ENCODE measurements at places on chromosomes 2 and 18.
A peak's percentile ranks its signal among the peaks of the same experiment; 100 is the strongest.

DNA sequence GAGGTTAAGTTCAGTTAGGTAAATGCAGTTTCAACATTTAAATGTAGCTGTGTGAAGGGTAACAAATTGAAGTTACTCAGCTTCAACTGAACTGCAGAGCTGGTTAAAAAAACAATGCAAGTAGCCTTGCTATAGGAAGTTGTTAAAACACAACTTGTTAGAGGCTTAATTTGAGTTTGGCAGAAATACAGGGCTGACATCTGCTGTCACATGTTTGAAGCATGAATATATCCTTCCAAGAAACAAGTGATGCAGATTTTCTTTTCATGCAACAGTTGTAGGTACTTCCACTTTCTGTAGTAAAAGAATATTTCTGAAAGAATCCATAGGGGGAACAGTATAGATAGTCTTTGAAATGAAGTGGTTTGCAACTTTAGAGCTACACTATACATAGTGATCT is 208.7 kb upstream of the RASGRP3 start:
- DNase-seq, result no peak

GRCh38 chr2:107174171-107174570 is 288.2 kb upstream of the ST6GAL2 start:
- DNase-seq, result no peak

DNA sequence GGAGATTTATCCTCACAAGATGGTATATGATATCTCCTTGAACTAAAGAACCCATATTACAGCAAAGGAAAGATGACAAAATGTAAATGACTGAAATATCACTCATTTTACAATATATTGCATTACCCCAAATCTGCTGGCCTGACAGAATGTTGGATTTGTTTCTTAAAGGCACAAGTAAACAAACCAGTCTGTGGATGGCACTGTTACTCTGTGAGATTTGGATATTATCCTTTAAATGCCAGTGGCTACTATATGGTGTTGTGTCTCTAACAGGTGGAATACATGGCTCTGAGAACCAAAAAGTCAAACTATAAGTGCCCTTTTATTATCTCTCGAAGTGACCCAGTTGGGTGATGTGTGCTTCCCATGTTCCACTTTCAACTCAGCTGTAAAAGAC is 125.7 kb downstream of the PDE1A start:
- no peak for DNase-seq

DNA sequence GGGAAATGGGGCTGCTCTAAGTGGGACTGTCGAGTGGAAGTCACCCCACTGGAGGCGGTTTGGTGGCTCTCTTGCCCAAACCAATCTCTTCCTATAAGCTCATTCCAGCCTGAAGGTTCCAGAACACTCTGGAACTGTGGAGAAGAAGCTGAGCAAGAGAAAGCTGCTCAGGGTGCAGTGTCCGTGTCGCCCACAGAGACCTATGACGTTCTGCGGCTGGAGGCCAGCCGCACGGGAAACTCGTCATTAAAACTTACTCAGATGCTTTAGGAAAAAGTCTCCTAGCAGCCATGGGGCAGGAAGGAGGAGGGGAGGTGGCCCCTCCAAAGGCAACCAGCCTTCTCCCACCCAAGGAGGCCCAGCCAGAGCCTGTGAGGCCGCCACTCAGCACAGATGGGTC is 41.7 kb downstream of the ADCY3 start:
- DNase-seq, result no peak

- no peak for DNase-seq
These were observed 84.5 kb downstream of the AFF3 start for GRCh38 chr2:100057901-100058261.

- DNase-seq, result no peak
These were observed 45.1 kb downstream of the ST6GAL2 start for GRCh38 chr2:106840818-106841217.

DNA sequence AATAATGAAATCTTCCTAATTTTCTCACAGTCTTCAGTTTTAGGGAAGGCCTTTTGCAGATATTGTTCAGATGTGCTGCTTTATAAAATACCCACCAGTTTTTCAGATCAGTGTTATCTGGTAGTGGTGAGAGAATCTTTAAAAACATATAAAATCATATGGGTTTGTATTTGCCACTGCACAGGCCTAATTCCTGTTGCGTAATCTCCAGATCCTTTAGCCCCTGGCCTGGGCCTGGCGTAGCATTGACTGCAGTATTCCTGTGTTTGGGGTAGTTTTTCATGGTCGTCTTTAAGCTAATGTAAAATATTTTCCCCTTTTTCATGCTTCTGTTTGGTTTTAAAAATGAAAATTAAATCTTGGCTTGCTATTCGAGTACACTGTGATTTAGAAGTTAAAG is 43.2 kb downstream of the TSHZ1 start:
- no peak for DNase-seq

DNA sequence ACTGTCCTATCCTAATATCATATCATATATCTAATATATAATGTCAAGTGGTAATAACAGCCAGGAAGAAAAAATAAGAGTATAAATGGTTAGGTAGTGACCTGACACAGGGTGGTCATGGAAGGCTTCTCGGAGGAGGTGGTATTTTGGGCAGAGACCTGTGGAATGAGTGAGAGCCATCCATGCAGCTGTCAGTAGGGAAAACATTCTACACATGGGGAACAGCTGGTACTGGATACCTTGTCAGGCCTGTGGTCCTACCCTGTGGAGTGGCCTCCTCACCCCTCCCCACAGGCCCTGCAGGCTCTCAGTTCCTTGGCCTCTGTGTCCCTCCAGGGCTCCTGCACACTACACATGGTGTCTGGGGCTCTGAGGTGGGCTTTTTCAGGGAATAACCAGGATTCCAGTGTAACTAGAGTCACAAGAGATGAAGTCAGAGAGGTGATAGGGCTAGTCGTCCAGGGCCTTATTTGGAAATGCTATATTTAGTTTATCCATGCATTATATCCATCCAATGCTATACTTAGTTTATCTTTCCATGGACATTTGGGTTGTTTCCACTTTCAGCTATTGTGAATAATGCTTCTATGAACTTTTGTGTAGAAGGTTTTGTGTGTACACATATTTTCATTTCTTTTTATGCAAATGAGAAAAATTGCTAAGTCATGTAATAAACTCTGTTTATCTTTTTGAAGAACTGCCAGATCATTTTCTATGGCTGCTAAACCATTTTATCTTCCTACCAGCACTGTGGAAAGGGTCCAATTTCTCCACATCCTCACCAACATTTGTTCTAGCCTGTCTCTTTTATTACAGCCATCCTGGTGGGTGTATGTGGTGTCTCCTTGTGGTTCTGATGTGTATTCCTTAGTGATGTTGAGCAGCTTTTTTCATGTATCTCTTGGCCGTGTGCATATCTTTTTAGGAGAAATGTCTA is 75.6 kb downstream of the TPGS2 start:
- no peak for DNase-seq

GRCh38 chr2:33340280-33340679 is 136.2 kb upstream of the RASGRP3 start:
- peak; percentile 43 for DNase-seq

DNA sequence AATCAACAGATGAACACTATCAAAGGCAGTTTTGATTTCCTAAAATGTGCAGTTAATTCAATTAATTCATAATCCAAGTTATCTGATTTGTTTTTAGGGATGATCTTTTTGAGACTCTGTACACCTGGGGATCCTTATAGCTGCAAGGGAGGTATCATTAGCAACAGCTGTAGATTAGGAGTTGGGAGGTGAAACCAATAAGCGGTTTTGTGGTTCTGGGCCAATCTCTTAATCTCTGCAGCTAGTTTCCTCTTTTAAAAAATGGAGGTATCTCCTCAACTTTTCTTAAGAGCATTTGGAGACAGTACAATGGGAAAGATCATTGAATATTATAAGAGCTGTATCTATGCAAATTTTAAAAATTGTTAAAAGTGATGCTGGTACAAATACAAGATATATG is 126.0 kb downstream of the MC4R start:
- no peak for DNase-seq

- DNase-seq, result no peak
These were observed 142.6 kb upstream of the ITGA4 start for GRCh38 chr2:181314551-181314950.

GRCh38 chr2:98601532-98602132 is 6.7 kb downstream of the COA5 start:
- DNase-seq, result no peak

DNA sequence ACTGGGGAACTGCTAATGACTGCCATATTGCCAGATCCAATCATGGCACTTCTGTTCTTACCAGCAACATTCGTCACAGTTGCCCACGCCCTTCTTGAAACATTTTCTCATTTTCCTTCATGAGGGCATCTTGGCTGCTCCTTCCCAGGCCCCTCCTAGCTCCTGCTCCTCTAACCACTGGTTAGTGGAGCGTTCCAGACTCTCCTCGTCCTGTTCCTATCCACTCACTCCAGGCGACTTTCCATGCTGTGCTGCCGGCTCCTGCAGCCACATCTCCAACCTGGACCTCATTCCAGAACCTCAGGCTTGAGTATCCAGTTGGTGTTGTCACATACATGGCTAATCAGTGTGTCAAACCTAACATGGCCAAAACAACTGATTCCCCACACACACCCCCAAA is 1.3 kb upstream of the ADI1 start:
- no peak for DNase-seq

GRCh38 chr2:231272991-231273390 is 74.6 kb downstream of the ARMC9 start:
- no peak for DNase-seq

- DNase-seq, result no peak
These were observed 175.2 kb downstream of the TMEM200C start for GRCh38 chr18:5720132-5720531.

DNA sequence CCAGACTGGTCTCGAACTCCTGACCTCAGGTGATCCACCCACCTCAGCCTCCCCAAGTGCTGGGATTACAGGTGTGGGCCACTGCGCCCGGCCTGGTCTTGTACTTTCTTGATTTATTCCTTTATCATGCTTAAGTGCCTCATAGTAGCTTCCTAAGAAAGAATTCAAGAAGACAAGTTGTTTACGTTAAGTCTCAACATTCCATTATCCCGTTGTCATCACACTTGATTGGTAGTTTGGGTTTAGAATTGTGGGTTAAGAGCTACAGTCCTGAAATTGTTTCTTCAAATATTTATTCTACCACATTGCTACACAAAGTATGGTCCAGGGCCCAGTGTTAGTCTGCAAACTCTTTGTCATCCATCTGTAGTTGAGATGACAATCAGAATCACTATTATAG is 194.0 kb downstream of the VWC2L start:
- no peak for DNase-seq

GRCh38 chr2:84481702-84482101 is 22.6 kb upstream of the SUCLG1 start:
- no peak for DNase-seq

GRCh38 chr18:43868497-43868995 is 591.3 kb upstream of the SYT4 start:
- DNase-seq, result no peak

GRCh38 chr18:23583071-23583865 is 3.0 kb downstream of the NPC1 start:
- no peak for DNase-seq

DNA sequence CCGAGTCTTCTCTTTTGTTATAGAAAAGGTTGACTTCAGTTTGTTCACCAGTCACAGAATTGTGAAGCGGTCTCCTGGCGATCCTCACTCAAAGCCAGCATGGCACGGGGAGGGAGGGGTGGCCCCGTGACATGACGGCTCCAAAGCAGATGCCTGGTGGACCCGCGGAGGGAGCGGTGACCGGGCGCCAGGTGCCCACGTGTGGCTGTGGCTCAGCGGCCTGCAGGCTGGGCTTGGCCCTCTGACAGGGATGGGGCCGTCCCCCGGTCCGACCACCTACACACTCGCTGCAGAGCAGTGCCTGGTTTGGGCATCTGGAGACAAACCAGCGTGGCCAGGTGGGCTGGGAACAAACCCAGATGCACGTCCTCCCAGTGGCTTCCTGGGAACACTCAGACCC is 129.1 kb upstream of the SNTG2 start:
- DNase-seq, result no peak

GRCh38 chr2:104078431-104079157 is 775.3 kb upstream of the POU3F3 start:
- no peak for DNase-seq

DNA sequence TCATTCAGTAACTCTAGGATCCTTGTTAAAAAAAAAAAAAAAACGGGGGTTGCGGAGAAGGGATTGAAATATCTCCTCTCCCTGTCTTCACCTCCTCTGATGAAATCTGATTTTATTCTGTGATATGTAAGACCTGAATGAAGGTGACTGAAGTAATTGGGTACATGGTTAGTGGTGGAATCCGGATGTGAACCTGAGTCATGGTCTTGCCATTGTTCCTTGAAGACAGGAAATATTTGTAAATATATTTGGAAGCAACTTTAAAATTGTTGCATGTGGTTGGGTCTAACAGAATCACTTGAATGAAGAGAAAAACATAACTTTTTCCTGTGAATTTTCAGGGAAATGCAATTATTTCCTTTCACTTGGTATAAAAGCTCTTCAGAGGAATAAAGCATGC is 3.0 kb upstream of the IL1A start:
- no peak for DNase-seq

DNA sequence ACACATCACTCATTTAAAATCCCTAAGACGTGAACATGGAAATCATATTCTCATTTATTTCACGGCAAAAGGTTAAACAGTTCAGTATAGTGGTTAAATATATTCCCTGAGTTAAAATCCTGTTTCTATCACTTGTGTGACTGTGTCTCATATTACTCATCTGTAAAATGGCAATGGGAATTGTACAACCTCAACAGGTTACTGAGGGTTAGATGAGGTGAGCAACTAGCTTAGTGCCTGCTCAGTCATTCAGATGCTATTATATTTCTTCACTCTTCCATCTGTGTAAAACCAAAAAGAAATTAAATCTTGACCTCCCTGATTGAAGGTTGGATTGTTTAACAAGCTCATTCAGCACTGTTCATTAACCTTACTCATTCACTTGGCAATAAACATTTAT is 212.4 kb upstream of the STK17B start:
- no peak for DNase-seq

DNA sequence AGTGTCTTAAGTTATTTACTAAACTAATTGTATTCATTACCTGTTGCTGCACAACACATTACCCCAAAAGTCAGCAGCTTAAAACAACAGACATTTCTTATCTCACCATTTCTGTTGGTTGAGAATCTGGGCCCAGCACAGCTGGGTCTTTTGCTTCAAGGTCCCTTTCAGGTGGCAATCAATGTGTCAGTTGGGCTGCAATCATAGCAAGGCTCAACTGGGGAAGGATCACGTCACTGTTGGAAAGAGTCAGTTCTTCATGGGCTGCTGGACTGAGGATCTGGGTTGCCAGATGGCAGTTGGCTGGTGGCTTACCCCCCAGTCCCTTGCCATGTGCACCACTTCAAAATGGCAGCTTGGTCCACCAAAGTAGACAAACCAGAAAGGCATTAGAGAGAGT is 261.2 kb downstream of the SUCLG1 start:
- no peak for DNase-seq

Measured in mucosa of gallbladder (tissue), 1 donor.